ENCODE measurements at places on chromosomes 2 and 18.

GRCh38 chr2:238103465-238104225, 3.5 kb downstream of the ESPNL start:
- no peak overlapping the region for H3K4me3 ChIP-seq
- no peaks in the 10 kb centered on the region for H3K4me1 ChIP-seq
- H3K27ac ChIP-seq: no peak overlapping the region
- no peaks in the 10 kb centered on the region for H3K27me3 ChIP-seq
- peaks cover 1% of the 10 kb centered on the region for H3K36me3 ChIP-seq

DNA sequence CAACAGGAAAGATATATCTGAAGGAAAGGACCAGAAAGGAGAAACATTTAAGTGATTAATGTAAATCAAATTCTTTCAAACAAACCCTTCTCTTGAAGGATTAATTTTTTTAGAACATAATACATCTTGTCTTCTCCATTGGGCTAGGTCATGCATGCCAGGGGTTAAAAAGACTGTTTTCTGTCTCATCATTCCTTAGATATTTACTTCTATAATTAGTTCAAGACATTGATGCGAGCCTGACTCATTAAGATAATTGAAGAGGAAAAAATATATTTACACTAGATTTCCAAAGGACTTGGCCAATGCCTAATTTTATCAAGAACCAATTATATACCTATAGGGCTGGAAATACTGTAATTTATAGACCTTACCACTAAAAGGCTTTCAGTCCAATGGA, 166.6 kb upstream of the SETBP1 start:
- H3K4me1 ChIP-seq: peaks cover 21% of the 10 kb centered on the region
- no peaks in the 10 kb centered on the region for H3K27me3 ChIP-seq
- no peaks in the 10 kb centered on the region for H3K36me3 ChIP-seq

DNA sequence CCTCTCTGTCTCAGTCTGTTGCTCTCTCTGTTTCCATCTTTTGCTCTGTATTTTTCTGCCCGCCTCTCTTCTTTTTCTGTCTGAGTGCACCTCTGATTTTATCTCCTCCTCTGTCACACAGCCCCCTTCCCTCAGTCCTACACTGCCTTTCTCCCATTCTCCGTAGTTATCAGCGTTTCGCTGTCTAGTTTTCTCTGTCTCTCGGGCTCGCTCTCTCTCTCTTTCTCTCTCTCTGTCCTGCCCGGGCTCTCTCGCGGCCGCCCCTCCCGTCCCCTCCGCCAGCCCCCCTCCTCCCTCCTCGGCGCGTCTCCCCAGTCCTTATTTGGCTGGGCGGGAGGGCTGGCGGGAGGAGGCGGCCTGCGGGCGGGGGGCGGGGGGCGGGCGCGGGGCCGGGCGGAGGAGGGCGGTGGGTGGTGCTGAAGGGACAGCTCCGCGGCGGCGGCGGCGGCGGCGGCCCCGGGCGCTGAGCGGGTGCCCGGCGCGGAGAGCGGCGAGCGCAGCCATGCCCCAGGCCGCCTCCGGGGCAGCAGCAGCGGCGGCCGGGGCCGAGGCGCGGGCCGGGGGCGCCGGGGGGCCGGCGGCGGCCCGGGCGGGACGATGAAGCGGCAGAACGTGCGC, at the start of gene KCNK3:
TSS of gene KCNK3 (plus strand) at position 444 of the 618 bp plus-strand sequence. CDS start at position 598, 154 bp downstream.
- DNase-seq: peak; percentile 88
- no peaks in the 10 kb centered on the region for H3K36me3 ChIP-seq
- peaks cover 42% of the 10 kb centered on the region for H3K27me3 ChIP-seq
- H3K4me3 ChIP-seq: peak within 1 kb of the TSS; percentile 64
- peaks cover 18% of the 10 kb centered on the region for H3K4me1 ChIP-seq
- H3K27ac ChIP-seq: peak within 1 kb of the TSS; percentile 96

- no peak for DNase-seq
- no peak overlapping the region for H3K4me3 ChIP-seq
- H3K36me3 ChIP-seq: no peaks in the 10 kb centered on the region
- H3K27me3 ChIP-seq: no peaks in the 10 kb centered on the region
- peaks cover 8% of the 10 kb centered on the region for H3K4me1 ChIP-seq
Measured at GRCh38 chr2:205555566-205556230, 126.6 kb upstream of the NRP2 start.

GRCh38 chr2:120305296-120305695, 40.6 kb upstream of the INHBB start:
- peaks cover 14% of the 10 kb centered on the region for H3K36me3 ChIP-seq
- DNase-seq: no peak
- peaks cover 6% of the 10 kb centered on the region for H3K27me3 ChIP-seq
- peaks cover 6% of the 10 kb centered on the region for H3K4me1 ChIP-seq
- H3K27ac ChIP-seq: no peak overlapping the region

DNA sequence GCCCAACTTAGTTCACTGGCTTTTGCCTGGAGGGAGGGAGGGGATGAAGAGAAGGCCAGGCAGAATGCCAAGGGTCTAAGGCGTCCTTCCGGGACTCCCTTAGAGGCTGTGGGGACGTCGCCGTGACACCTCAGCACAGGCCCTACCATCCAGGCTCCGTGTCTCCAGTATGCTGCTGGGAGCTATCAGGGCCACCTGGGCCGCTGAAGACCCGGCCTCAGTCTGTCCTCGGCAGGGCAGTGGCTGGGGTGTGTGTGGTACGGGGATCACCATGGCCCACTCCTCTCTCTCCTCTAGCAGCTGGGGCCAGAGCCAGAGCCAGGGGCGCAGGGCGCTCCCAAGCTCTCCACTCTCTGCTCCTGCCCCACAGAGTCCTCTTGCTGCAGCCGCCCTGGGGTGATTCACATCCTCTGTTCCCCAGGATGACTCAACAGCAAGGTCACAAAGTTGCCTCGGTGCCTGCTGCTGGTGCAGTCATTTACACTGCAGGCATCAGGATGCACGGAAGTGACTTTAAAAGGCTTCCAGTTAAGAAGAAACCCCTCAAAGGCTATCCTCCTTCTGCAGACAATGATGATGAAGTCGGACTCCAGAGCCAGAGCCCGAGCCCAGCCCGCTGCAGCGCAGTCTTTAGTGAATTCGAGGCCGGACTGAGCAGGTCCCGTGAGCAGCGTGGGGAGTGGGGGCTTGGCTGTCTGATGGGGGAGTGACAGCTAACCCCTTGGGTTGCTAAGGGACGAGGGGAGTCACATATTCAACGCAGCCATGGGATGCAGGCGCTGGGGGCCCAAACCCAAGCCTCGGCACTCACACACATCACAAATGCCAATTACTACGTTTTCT, 31.9 kb downstream of the SNORC start:
- DNase-seq: no peak
- H3K27me3 ChIP-seq: peaks cover 6% of the 10 kb centered on the region
- no peaks in the 10 kb centered on the region for H3K4me1 ChIP-seq
- no peak overlapping the region for H3K4me3 ChIP-seq

DNA sequence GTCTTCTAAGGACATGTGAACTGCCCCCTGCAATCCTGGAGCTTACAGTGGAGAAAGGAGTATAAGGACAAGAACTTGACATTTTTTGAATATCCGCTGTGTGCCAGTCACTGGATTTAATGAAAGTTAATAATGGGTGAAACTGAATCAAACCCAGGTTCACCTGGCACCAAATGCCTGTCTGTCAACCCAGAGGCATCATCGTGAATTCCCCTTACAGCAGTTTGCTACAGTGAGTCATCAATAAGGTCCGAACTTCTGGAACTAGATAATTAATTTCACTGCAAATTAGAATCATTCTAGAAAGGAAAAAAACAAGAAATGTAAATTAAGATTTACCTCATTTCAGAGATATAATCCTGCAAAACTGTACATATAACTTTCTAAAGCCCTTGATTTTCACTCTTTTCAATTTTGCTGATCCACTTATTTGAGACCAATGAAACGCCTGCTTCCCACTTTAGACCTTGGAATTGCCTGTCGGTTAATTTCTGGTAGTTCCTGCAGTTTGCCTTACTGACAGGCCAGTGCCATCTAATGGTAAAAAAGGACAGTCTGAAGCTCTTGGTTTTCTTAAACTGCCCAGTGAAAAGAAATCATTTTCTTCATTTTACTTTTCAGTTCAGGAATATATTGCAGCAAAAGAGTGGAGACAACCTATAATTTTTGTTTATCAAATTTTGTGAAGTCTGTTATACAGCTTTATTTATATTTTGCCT, 8.2 kb downstream of the DSG2 start:
- H3K27ac ChIP-seq: no peak overlapping the region
- no peaks in the 10 kb centered on the region for H3K27me3 ChIP-seq
- DNase-seq: no peak
- peaks cover 21% of the 10 kb centered on the region for H3K4me1 ChIP-seq
- H3K4me3 ChIP-seq: no peak overlapping the region
- H3K36me3 ChIP-seq: peaks cover 8% of the 10 kb centered on the region

- no peak overlapping the region for H3K4me3 ChIP-seq
- DNase-seq: no peak
- H3K4me1 ChIP-seq: peaks cover 13% of the 10 kb centered on the region
- H3K27me3 ChIP-seq: peaks cover 37% of the 10 kb centered on the region
- no peak overlapping the region for H3K27ac ChIP-seq
Measured at GRCh38 chr18:79590191-79591031, 89.2 kb upstream of the CTDP1 start.

- no peak overlapping the region for H3K4me3 ChIP-seq
- H3K27ac ChIP-seq: no peak overlapping the region
- no peak for DNase-seq
- no peaks in the 10 kb centered on the region for H3K4me1 ChIP-seq
- no peaks in the 10 kb centered on the region for H3K27me3 ChIP-seq
- H3K36me3 ChIP-seq: no peaks in the 10 kb centered on the region
Measured at GRCh38 chr2:201348758-201349157, 8.4 kb downstream of the FLACC1 start.

DNA sequence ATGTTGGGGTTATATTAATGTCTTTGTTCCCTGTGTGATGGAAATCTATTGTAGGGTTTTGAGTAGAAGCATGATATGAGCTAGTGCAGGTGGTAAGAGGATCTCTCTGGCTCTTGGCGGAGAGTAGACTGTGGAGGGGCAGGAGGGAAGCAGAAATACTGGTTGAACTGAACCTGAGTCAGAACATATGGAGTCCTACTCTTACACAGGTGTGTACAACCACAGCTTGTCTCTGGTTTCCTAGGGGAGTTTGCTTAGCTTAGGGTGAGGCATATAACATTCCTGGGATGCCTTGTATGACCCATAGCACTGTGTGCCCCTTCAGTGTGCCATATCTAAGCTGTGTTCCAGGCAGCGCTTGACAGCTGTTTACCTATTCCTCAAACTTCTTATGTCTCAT, 97.3 kb upstream of the GCFC2 start:
- DNase-seq: no peak
- H3K27me3 ChIP-seq: no peaks in the 10 kb centered on the region
- H3K36me3 ChIP-seq: no peaks in the 10 kb centered on the region
- no peak overlapping the region for H3K27ac ChIP-seq
- peaks cover 4% of the 10 kb centered on the region for H3K4me1 ChIP-seq
- no peak overlapping the region for H3K4me3 ChIP-seq

DNA sequence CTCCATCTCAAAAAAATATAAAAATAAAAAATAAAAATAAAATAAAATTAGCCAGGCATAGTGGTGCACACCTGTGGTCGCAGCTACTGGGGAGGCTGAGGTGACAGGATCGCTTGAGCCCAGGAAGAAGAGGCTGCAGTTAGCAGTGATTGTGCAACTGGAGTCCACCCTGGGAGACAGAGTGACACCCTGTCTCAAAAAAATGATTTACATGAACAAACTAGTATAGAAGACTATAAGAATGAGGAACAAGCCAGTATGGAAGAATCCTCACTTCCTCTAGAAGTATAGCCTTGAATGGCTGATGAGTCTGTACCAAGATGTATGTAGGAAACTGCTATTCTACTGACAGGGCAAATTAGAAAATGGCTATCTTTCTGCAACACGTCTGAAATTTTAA, 10.9 kb downstream of the YES1 start:
- no peak for DNase-seq
- H3K27me3 ChIP-seq: no peaks in the 10 kb centered on the region
- peaks cover 24% of the 10 kb centered on the region for H3K4me1 ChIP-seq
- no peak overlapping the region for H3K27ac ChIP-seq
- H3K36me3 ChIP-seq: peaks cover 1% of the 10 kb centered on the region
- no peak overlapping the region for H3K4me3 ChIP-seq

DNA sequence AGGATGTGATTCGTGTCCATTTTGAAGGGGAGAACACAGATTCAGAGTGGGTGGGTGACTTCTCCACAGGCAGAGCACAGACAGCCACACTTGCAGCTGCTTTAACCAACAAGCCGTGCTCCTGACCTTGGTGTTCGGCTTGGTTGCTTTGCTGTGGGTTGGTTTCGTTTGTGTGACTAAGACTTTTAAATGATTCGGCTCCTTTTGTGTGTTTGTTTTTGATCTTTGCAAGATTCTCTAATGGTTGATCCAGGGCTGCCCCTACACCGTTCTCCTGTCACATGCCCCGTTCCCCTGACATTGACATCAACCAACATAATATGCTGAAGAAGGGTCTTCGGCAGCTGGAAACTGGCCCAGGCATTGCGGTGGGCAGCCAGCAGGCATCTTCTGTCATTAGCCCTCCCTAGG, 95.9 kb upstream of the MBOAT2 start:
- DNase-seq: no peak
- H3K27me3 ChIP-seq: peaks cover 4% of the 10 kb centered on the region
- H3K4me1 ChIP-seq: peaks cover 27% of the 10 kb centered on the region
- H3K4me3 ChIP-seq: no peak overlapping the region

DNA sequence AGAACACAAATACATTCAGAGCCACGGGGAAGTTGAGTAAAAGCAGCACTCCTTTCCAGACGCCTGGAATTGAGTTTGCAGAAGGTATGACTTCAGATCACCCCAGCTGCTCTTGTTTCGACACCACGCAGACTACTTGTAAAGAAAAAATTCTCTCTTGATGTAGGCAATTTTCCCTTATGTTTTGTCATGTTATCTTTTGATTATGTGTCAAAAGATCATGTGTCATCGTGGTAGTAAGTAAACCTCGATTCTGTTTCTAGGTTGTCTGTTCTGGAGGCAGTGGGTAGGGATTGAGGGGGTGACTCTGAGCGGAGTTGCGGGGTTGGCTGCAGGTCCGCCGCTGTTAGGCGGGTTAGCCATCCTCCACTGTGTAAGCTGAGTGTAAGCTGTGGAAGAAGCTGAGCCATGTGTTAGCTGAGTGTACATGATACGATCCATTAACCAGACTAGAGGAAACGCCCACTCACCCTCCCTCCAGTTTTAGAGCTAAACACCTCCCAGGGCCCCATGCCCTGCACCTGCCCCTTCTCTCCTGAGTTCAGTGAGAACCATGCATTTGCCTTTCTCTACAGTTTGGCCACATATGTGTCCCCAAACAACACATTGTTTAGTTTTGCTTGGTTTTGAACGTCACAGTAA, 181.8 kb downstream of the SNTG2 start:
- H3K36me3 ChIP-seq: no peaks in the 10 kb centered on the region
- H3K27ac ChIP-seq: no peak overlapping the region
- no peak overlapping the region for H3K4me3 ChIP-seq
- H3K27me3 ChIP-seq: peaks cover 13% of the 10 kb centered on the region

GRCh38 chr2:202529389-202529788, 105.4 kb upstream of the FAM117B start:
- no peaks in the 10 kb centered on the region for H3K27me3 ChIP-seq
- peaks cover 22% of the 10 kb centered on the region for H3K36me3 ChIP-seq
- no peak overlapping the region for H3K27ac ChIP-seq

GRCh38 chr2:29561181-29561580, 360.2 kb downstream of the ALK start:
- no peaks in the 10 kb centered on the region for H3K4me1 ChIP-seq
- H3K27ac ChIP-seq: no peak overlapping the region
- no peaks in the 10 kb centered on the region for H3K36me3 ChIP-seq
- H3K4me3 ChIP-seq: no peak overlapping the region
- H3K27me3 ChIP-seq: peaks cover 14% of the 10 kb centered on the region

GRCh38 chr2:132477962-132478361, 61.4 kb downstream of the GPR39 start:
- H3K36me3 ChIP-seq: no peaks in the 10 kb centered on the region
- no peak overlapping the region for H3K4me3 ChIP-seq
- H3K4me1 ChIP-seq: no peaks in the 10 kb centered on the region
- no peak overlapping the region for H3K27ac ChIP-seq
- no peak for DNase-seq
- H3K27me3 ChIP-seq: peaks cover 2% of the 10 kb centered on the region

GRCh38 chr2:60536746-60537145, 16.7 kb downstream of the BCL11A start:
- no peaks in the 10 kb centered on the region for H3K36me3 ChIP-seq
- H3K27ac ChIP-seq: peak overlapping the region; percentile 96
- no peaks in the 10 kb centered on the region for H3K27me3 ChIP-seq
- peaks cover 94% of the 10 kb centered on the region for H3K4me1 ChIP-seq
- no peak for DNase-seq
